ENCODE measurements at places on chromosomes 6 and 20.
A peak's percentile ranks its signal among the peaks of the same experiment; 100 is the strongest.

GRCh38 chr6:98944168-98944567 is 3.6 kb downstream of the FBXL4 start:
- DNase-seq, result no peak

- no peak for DNase-seq
These were observed 198.3 kb downstream of the PLCB1 start for GRCh38 chr20:8330319-8330784.

- no peak for DNase-seq
These were observed 86.5 kb downstream of the NCOA3 start for GRCh38 chr20:47588158-47588557.

- no peak for DNase-seq
These were observed 46.3 kb upstream of the HMGN3 start for GRCh38 chr6:79280756-79281155.

- DNase-seq, result peak; percentile 59
These were observed 4.9 kb downstream of the VEGFA start for GRCh38 chr6:43774776-43775534.

GRCh38 chr20:47529840-47530239 is 28.2 kb downstream of the NCOA3 start:
- no peak for DNase-seq

DNA sequence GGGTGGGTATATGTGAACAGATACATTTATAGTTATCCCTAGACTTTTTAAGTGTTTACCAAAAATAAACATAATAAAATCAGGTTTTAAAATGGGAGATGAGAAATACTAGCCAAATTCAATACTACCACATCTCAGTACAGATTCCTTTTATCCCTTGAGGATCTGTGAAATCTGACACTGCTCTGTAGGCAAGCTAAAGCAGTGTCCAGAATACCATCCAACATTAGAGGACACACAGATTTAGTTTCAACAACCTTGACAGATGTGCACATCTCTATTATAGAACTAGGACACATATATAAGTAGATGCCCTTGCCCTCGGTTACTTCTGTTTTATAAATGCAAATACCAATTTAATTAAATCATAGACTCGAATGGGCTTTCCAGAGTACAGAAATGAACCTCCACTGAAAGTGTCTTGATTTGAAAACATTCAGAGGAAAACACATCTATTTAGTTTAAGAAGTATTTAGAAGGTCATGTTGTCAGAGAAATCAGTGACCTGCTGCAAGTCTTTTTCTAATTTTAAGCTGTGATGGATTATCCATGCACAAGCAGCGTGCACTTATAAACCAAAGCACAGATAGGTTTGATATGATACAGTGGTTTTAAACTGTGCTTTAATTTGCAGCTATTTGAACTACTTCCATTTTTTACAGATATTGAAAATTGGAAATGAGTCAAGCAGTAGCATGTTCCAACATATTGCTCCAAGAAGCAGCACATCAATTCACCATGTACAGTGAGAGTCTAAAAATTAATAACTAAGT is 156.3 kb upstream of the EPHA7 start:
- no peak for DNase-seq

DNA sequence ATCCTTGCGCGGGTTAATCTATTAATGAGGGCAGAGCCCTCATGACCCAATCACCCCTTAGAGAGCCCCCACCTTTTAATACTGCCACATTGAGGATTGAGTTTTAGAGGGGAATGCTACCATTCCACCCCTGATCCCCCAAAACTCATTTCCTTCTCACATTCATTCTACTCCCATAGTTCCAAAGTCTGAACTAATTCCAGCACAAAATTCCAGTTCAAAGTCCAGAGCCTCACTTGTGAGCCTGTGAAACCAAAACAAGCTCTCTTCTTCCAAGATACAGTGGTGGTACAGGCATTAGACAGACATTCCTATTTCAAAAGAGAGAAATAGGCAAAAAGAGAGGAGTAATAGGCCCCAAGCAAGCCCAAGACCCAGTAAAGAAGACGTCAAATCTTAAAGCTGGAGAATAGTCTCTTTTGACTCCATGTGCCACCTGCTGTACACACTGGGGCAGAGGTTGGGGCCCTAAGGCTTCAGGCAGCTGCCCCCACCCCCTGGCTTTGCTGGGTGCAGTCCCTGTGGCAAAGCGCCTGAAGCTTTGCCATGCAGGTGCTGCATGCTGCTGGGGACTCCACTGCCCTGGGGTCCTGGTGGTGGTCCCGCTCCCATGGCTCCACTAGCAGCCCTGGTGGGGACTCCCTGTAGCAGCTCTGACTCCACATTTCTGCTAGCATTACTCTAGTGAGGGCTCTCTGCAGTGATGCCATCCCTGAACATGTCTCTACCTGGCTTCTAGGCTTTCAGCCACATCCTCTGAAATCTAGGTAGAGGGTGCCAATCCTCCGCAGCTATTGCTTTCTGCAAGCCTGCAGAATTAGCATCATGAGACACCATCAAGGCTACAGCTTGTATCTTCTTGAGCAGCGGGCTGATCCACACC is 41.3 kb downstream of the RSPH3 start:
- no peak for DNase-seq

DNA sequence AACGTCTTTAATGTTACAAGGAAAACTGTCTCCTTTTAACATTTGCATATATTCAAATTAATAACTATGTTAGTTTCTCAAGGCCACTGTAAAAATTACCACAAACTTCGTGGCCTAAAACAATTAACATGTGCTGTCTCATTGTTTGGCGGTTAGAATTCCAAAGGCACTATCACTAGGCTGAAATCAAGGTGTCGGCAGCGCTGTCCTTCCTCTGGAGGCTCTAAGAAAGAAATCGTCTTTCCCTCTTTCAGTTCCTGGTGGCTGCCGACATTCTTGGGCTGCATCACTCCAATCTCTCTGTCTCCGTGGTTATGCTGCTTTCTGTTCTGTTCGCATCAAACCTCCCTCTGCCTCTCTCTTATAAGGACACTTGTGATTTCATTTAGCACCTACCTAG is 4.2 kb downstream of the TPD52L1 start:
- DNase-seq, result no peak

GRCh38 chr6:73879501-73880293 is 183.7 kb downstream of the CD109 start:
- DNase-seq, result no peak

DNA sequence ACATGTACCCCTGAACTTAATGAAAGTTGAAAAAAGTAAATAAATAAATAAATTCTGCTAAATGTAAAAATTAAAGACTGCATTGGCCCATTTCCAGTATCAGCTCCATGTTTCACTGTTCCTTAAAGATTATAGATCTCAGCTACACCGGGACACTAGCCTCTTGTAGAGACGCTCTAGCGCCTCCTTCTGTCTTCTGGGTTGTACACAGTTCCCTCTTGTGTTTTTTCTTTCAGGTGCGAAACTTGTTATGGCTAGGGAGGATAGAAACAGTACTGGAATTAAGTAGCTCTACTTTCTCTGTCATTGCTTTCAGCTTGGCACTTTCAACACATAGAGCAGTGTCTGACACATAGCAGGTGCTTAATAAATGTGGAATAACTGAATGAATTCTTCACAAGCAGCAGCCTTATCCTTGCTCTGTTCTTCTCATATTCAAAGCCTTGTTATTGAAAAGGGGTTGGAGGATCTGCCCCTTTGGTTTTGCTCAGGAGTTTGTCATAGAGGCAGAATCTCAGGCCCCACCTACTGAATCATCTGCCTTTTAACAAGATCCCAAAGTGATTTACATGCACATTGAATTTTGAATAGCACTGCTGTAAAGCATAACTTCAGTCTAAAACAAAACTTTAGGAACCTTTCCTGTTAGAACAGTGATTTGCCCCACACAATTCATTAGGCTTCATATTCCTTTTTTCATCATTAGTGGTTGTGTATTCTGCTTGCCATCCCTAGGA is 92.3 kb downstream of the FIG4 start:
- no peak for DNase-seq

DNA sequence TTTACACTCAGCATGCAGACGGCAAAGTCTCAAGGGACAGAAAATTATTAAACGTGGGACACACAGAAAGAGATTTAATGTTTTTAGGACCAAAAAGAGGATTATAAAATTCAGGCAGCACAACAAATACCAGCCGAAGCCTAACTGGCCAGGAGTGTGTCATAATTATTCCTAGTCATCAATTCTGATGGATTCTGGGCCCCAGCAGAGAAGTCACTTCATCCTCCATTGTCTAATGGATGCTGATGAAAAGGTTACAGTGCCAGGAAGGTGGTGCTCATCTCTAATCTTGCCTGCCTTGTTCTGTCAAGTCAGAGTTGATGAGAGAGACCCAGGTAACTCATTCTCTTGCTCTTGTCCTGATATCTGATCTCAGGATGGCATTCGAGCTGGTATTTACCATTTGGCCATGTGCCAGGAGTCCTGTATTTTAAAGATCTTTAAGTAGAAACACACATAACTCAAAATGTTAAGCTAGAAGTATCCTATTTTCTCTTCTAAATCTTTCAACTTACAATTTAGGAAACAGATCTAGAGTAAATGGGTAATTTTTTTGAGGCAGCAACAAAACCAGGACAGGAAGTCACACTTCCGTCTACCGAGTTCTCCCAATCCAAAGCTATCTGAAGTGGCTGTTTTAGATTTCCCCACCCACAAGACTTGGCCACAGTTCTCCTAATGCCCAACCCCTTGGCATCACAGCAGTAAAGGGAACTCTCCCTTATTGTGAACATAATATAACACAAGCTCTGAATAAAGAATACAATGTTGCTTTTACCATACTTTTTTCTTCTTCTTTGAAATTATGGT is 50.0 kb downstream of the ADAT2 start:
- no peak for DNase-seq

DNA sequence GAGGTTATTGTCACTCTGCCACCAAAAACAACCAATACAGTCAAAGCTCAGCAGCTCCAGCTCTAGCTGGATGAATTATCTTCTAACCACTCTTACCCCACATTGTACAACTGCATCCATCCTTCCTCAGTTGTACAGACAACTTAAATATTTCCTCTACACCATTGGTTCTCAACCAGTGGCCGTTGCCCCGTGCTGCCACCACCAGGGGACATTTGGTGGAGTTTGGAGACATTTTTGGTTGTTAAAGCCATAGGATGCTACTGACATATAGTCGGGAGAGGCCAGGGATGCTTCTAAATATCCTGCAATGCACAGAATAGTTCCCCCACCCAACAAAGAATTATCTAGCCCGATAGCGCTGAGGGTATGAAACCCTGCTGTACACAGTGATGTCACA is 59.3 kb downstream of the SHLD1 start:
- DNase-seq, result no peak

DNA sequence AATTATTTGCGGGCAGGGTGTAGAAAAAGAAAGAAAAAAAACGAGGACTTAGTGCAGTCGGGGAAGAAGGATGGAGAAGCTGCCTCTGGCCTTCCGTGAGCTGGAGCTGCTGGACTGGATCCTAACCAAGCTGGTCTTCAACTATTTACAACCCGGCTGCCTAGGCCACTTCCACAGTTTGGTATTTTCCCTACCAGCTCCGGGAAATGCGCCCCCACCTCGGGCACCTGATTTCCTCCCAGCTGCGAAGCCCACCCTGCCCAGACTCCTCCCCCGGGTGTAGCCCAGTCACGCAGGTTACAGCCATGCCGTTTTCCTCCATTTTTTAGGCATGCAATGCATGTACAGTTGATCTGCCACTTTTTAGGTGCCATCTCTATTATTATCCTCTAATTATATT is 21.2 kb downstream of the THEMIS start:
- peak; percentile 26 for DNase-seq

DNA sequence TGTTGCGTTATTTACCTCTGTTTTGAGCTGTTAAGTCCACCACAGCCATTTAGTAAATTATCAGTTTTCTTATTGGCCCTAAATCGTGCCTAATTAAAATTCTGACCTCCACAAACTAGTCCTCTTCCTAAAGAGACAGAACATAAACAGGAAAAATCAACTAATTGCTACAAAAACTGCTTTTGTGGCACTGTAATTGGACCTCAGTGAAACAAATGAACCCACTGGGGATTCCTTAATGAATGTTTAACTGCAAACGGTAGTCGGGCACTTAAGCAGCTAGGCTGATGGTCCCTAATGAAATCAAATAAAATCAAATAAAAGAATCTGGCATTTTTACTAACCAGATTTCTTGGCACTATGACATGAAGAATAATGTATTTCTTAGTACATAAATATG is 513.4 kb upstream of the SLC35B3 start:
- no peak for DNase-seq

- DNase-seq, result no peak
These were observed 5.4 kb upstream of the ZNFX1 start for GRCh38 chr20:49283176-49283702.

DNA sequence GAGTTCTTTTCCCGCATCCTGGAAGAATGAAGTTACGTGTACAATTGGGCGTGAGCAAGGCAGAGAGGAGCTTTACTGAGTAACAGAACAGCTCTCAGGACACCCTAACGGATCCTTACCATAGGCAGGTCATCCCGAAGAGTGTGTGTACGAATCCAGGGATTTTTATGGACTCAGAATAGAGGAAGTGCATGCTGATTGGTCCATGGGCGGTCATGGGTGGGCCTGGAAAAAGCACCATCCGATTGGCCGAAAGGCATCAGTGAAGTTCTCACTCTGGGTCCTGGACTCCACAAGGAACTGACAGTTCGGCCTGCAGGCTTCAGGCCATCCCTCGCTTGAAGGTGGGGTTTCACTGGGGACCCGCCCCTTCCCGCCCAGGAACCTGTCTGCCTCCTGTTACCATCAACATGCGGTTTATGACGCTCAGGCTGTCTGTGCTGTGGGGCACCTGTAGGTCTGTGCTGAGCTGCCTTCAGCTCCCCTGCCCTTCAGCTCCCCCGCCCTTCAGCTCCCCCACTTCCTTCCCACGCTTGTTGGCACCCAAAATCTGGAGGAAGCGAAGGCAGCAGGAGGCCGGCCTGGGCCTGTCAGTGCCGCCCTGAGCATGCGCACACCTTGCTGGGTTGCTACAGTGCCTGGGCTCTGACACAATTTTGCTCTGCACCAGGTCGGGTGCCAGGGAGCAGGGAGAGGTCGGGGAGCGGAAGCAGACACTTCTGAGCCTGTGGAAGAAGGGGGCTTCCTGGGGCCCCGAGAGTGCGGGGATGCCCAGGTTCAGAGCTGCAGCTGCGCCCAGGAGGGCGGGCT is 57.9 kb upstream of the MANEA start:
- DNase-seq, result no peak

DNA sequence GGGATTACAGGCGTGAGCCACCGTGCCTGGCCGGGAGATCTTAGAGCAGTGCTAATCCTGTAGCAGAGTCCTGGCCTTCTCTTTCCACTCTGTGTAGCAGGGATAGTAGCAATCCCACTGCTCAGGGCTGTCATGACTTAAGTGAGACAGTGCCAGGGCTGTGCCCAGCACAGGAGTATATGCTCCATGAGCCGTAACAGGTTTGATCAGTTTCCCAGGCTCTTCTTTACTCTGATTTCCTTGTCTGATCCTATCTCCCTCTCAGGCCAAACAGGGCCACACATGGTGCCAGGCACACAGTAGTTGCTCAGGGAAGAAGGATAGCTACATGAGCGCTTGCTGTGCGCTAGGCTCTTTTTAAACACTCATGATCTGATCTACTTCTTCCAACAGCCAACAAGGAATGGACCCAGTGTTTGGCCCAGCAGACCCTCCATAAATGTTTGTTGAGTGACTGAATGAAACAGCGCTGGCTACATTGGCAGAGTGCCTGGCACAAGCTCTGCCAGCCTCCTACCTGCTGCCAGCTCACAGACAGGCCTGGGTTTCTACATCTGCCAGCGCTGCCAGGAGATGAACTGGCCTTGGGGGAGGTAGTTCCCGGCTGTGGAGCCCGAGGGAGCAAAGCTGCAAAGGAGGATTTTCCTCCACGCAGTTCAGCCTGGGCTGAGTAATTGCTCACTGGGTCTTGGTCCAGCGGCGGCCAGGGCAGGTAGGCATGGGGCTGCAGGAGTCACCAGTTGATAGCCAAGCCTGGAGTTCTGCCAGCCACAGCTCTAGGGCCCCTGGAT is 36.9 kb downstream of the SNAI1 start:
- no peak for DNase-seq
